ENCODE measurements at places on chromosomes 16 and 17.

DNA sequence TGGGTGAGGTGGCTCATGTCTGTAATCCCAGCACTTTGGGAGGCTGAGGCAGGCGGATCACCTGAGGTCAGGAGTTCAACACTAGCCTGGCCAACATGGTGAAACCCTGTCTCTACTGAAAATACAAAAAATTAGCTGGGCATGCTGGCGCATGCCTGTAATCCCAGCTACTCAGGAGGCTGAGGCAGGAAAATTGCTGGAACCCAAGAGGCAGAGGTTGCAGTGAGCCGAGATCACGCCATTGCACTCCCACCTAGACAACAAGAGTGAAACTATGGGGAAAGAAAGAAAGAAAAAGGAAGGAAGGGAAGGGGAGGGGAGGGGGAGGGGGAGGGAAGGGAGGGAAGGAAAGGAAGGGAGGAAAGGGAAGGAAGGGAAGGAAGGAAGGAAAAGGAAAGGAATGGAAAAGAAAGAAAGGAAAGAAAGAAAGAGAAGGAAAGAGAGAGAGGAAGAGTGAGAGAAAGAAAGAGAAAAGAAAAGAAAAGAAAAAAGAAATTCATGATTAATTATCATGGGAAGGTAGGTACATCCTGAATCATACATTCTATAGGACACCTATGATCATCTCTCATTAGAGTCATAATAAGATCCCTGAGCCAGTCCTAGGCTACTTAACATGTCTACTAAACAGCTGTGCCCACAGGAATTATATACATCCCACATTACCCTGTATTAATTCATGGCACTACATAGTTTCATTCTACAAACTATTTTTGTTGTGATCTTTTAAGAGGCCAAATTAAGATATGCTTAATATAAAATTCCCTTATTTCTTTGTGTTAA lies 40.9 kb downstream of the CREBBP start:
- DNase-seq = no peak

DNA sequence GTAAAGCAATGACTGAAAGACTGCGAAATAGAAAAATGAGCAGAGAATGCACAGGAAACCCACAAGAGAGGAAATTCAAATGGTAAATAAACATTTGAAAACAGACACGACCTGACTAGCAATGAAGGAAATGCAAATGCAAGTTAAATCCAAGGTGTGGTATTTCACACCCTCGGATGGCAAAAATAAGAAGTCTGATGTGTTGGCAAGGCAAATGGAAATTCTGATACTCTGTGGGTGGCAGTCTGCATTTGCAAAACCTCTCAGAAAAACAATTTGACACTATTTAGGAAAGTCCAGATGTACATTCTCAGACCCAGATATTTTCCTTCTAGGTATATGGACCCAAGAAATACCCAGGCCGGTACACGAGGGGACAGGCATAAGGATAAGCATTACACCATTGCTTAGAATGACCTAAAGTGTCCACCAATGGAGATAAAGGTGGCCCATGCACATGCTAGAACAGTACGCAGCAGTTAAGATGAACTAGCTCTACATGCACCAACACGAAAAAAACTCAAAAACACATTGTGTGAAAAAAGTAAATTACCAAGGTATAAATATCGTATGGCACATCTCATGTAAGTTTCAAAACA lies 116.7 kb downstream of the GAS7 start:
- no peak for DNase-seq

- no peak for DNase-seq
These were observed 800 bp downstream of the ZNF747 start for GRCh38 chr16:30533748-30534367.

DNA sequence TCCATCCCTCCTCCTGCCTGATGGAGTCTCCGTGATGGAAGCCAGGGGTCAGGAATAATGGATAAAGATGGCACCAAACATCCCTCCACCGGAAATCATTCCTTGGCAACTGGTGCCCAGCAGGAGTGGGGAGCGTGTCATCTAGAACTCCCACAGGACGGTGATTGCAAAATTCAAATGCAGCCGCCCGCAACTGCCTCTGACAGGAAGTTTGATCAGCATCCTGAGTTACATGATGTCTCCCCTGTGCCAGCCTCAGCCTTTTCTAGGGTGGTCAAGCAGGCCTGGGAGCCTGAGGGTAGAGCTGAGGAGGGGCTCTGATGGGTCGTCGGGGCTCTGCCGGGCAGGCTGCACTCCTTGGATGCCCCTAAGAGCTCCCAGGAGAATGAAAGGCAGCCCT lies 52.8 kb downstream of the GSG1L start:
- no peak for DNase-seq

- no peak for DNase-seq
These were observed 153.4 kb upstream of the GSE1 start for GRCh38 chr16:85459529-85460251.

DNA sequence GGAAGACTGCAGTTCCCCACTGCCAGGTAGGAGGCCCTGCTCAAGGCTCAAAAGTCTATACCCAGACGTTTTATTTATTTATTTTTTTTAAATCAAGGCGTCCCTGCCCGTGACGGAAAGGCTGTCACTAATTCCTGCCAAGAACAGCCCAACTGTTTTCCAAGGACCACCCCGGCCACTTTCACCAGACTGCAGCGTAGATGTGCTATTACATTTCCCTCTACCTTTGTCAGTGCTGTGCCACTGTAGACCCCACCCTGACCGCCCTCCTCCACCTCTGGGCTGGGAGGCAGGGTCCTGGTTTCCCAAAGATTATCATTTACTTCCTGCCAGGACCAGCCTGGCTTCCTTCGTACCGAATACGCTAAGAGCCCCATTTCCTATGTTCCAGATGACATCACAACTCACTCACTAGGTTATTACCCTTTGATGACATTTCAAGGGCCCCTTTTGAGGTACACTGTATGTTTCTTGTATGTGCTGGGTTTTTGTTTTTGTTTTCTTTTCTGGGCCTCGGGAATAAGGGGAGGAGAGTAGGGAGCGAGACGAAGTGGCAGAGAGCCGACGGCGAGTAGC lies 6.3 kb upstream of the RNF227 start:
- DNase-seq = no peak

GRCh38 chr16:64147941-64148340 lies 973.9 kb downstream of the CDH11 start:
- DNase-seq = no peak

GRCh38 chr17:29113334-29113733 lies 66.9 kb downstream of the MYO18A start:
- no peak for DNase-seq
